Activated T-cell treated with anti-CD3 and anti-CD28 coated beads, Interleukin-2, amount 50 U/mL, for 48 hours (primary cell): ENCODE measurements at places on chromosomes 12 and 14.

DNA sequence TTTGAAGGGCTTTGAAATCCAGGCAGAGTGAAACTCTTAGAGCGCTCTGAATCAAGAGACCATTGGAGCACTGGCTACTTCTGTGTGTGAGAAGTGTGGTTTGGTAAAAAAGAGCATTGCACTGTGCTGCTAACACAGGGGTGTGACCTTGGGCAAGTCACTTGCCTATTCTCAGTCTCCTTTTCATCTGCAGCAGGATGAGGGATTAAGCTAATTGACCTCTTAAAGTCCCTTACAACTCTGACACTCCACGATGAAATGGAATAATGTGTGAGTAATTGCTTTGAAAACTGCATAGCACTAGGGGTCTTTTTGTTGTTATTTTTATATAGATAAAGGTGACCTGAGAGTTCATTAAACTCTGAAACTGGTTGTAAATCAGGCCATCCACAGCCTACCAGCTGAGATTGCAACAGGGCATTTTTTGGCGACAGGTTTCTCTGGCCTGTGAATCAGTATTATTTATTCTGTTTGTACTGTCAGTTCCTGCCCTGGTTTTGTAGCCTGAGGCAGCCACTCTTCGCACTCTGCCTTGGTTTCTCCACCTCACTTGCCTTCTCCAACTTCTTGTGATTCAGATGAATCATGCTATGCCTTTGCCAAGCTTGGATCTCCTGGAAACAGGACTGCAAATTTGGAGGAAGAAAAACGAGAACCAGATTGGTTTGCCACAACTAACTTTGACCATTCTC lies 159.9 kb upstream of the PARP11 start:
- DNase-seq, result no peak

DNA sequence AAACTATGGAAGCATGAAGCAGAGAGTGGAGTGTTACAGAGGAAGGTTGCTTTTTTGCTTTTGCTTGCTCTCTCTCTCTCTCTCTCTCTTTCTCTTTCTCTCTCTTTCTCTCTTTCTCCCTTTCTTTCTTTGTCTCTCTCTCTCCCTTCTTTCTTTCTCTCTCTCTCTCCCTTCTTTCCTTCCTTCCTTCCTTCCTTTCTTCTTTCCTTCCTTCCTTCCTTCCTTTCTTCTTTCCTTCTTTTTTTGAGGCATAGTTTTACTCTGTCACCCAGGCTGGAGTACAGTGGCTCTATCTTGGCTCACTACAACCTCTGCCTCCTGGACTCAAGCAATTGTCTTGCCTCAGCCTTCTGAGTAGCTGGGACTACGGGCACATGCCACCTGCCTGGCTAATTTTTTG lies 7.6 kb downstream of the ARHGDIB start:
- no peak for DNase-seq

- no peak for DNase-seq
Observed at GRCh38 chr14:99535908-99536778, 54.9 kb downstream of the CCNK start.

DNA sequence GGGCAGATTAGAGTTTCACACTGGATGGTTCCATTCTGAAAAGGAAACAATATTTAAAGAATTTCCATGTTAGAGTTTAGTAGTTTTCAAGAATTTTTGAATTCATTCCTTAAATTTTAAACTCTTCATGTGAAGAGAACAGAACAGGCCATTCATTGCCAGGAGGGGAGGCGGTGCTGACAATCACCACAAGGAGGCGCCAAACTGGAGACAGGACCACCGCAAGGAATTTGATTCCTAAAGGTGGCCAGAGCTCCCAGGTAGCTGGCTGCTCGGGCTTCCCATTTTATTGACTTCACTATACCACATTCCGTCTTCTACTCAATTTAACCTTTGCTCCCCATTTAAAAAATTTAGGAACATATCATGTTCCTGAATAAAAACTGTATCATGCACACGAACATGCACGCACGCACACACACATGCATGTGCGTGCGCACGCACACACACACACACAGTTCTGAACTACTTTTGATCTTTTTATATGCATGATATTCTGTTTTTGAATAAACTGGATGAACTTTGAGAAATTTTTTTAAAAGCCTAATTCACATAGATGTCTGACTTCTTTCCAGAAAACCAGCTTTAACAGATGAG lies 101.2 kb downstream of the NELL2 start:
- peak; percentile 75 for DNase-seq

DNA sequence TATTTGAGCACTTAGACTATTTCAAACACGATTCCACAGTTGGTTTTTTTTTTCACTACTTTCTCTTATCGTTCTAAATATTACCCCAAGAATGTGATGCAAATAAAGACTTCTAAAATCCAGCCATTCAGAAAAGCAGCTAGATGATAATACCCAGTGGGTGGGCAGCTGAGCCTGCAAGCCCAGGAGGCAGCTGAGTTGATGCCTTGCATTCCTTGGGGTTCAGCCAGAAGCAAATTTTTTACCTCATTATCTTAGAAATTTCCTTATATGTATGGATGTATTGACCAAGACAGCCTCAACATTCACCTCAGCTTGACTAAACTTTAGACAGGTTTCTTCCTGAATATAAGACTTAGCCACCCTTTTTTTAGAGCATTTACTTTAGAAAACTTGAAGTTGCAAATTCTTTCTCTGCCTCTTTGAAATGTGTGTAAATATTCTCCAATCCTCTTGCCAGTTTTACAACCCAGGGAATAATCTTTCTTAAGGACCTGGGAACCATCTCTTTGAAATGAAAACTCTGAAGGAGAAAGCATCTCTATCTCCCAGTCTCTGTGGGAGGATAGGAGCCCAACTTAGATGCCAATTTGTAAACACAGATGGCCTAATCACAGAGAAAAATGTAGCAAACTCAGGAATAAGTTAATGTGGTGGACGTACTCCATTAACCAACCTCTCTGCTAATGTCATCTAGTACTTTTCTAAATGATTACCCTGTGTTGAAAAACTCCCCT lies 52.2 kb upstream of the ANP32D start:
- DNase-seq, result no peak

DNA sequence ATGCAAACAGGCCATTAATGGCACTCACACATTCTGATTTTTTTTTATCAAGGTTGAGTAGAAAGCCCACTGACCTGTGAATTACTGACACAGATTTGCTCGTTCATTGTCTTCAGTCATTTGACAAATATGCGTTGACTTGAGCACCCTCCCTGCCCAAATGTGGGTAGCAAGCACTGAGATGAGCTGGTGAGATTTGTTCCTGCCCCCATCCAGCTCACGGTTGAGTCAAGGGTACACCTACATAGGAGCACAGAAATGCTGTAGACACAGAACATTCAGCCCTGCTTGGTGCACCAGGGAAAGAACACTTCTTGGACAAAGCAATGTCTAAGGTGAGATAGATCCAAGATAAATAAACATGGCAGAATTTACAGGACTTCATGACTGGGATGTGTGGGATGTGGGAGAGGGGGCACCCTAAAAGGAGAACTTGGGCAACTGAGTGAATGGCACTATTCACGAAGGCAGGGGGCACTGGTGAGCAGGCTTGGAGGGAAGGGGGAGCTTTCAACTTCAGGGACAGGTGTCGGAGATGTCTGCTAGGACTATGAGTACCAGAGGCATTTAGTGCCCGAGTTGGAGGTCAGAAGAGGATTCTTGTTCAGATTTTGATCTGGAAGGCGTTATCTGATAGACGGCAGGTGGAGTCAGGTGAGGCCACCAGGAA lies 213.4 kb downstream of the VRK1 start:
- DNase-seq, result no peak

GRCh38 chr12:12786706-12787601 lies 1.5 kb downstream of the APOLD1 start:
- peak; percentile 84 for DNase-seq

- DNase-seq, result no peak
Observed at GRCh38 chr14:91884664-91885063, 17.3 kb upstream of the TC2N start.

DNA sequence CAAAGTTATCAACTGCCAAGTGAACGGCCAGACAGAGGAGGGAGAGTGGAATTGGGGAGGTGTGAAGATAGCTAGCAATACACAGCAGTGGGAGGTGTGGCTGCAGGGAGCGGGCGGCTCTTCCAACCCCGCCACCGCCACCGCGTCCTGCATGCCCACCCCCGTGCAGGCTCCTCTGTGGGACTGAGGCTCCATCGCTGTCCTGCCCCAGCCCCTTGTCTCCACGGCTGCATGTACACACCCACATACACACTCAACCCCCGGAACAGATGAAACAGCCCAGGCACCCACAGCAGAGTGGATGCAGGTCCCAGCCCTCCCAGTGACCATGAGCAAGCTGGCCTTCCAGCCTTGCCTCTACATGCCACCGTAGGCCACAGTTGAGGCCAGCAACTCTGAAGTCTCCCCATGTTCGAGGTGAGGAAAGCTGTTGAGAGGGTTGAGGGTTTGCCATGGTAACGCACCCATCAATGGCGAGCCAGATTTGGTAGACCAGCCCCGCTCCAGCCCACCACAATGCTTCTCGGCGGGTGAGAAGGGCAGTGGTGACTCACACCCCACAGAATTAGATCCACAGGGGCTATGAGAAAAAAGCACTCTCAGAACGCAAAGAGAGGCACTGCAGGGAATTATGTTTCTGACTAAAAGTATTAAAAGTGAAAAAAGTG lies 39.3 kb downstream of the PITPNM2 start:
- DNase-seq, result no peak

DNA sequence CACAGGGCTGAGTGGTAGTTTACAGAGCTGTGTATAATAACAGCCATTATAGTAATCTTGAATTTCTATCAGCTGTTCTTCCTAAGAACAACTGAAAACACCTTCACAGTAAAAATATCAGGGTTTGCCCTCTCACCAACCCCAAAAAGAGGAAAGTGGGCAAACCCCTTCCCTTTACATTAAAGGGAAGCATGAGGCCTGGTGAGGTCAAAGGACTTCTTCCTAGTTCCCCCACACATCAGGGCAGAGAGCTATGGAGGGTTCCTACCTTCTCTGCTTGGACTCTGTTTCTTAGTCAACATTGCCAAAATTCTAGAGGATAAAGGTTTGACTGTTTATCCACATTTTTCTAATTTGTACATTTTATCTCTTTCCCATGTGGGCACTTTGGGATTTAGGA lies 4.4 kb upstream of the RPAP3 start:
- DNase-seq, result no peak

- DNase-seq, result no peak
Observed at GRCh38 chr14:26621807-26622560, 24.2 kb upstream of the NOVA1 start.
